Aorta (tissue), 5 donors: ENCODE measurements at places on chromosomes 7 and 10. TPM values are rescaled to one million over a fixed set of nuclear protein-coding genes. Genes with fewer than 3 reads are reported as not detected.
A peak's percentile ranks its signal among the peaks of the same experiment; 100 is the strongest.

Gene LEP
- 0.97 TPM for total RNA-seq

Gene C10orf67
- not detected for total RNA-seq

Gene WEE2
- not detected for total RNA-seq

Gene DNMBP
- total RNA-seq: 13.4 TPM

GRCh38 chr7:31017032-31017675 lies 35.0 kb upstream of the ADCYAP1R1 start:
- DNase-seq: no peak

GRCh38 chr10:27663621-27664020 lies 82.0 kb downstream of the MKX start:
- DNase-seq: no peak

DNA sequence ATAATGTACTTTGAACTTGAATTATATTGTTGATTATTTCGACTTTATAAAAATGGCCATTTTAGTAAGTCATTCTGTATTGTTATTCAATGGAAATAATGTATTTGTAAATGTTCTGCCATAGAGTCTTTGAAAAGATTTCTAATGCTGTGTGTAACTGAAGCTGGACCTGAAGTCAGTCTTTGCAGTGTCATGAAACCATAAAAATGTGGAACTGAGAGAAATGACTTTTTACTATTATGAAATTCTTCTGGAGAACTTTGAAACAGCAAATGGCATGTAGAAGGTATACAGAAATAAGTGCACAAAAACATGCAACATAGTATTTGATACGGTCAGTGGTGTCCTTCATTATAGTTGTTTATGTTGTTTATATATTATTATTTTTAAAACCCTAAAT lies 59.7 kb upstream of the ADRA2A start:
- no peak for DNase-seq

DNA sequence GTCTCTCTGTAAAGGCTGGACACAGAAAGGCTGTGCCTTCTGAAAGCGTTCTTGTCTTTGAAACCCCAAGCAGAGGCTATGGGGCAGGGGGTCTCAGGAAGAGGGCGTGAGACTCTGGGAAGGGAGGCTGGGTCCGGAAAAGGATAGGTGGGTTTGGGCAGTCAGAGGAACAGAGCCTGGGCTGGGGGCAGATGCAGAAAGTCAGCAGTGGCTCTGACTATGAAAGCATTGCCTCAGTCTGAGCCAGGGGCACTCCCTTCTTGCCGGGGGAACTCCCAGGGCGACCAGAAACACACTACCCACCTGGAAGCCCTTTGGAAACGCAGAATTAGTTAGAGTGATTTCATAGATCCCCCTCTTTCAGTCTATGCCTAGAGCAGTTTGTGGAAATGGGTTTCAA lies 72.0 kb downstream of the VWA2 start:
- DNase-seq: no peak

GRCh38 chr10:33521062-33521461 lies 186.6 kb upstream of the NRP1 start:
- DNase-seq: no peak

GRCh38 chr10:19713800-19714525 lies 102.3 kb upstream of the PLXDC2 start:
- DNase-seq: peak; percentile 79

GRCh38 chr10:16779384-16779915 lies 37.8 kb downstream of the RSU1 start:
- no peak for DNase-seq

DNA sequence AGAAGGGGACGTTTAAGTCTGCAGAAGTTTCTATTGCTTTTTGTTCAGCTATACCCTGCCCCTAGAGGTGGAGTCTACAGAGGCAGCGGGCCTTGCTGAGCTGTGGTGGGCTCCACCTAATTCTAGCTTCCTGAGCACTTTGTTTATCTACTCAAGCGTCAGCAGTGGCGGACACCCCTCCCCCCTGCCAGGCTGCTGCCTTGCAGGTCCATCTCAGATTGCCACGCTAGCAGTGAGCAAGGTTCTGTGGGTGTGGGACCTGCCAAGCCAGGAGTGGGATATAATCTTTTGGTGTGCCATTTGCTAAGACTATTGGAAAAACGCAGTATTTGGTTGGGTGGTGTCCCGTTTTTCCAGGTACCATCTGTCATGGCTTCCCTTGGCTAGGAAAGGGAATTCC lies 147.3 kb upstream of the PRPS1L1 start:
- DNase-seq: no peak

GRCh38 chr10:80580638-80581468 lies 43.2 kb downstream of the SH2D4B start:
- no peak for DNase-seq

- peak; percentile 77 for DNase-seq
Observed at GRCh38 chr10:116756277-116756676, 13.9 kb upstream of the HSPA12A start.

DNA sequence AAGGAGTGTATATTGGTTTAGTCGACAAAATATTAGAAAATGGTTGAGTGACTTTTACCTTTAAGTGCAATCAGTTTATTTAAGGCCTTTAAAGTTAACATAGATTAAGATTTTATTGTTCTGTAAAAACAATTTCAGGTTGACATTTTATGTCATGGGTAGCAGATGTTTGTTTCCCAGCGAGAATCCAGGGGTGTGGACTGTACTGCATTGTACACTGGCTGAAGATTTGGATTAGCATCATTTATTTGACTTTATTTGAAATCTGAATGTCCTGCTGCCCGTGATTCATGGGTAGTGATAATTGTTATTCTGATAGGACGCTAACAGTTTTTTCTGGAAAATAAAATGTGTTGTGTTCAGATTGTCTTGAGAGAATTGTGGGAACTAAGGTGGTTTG lies 39.3 kb downstream of the RBM33 start:
- no peak for DNase-seq

GRCh38 chr10:124106241-124106879 lies 13.0 kb upstream of the CHST15 start:
- peak; percentile 78 for DNase-seq

DNA sequence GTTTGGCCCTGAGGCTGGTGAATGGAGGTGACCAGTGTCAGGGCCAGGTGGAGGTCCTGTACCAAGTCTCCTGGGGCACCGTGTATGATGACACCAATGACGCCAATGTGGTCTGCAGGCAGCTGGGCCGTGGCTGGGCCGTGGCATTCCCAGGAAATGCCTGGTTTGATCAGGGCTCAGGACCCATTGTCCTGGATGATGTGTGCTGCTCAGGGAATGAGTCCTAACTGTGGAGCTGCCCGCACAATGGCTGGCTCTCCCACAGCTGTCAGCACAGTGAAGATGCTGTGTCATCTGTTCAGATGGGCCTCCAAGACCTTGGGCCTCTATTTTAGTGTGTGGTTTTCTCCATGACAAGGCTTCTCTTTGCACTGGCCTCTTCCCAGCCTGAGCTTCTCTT lies 64.0 kb downstream of the DMBT1 start:
- no peak for DNase-seq
